ENCODE measurements at places on chromosomes 2 and 18.

GRCh38 chr2:240596491-240596931 lies 10.0 kb downstream of the CAPN10 start:
- DNase-seq, result peak; percentile 77

GRCh38 chr2:169819106-169819505 lies 5.6 kb downstream of the METTL5 start:
- no peak for DNase-seq

DNA sequence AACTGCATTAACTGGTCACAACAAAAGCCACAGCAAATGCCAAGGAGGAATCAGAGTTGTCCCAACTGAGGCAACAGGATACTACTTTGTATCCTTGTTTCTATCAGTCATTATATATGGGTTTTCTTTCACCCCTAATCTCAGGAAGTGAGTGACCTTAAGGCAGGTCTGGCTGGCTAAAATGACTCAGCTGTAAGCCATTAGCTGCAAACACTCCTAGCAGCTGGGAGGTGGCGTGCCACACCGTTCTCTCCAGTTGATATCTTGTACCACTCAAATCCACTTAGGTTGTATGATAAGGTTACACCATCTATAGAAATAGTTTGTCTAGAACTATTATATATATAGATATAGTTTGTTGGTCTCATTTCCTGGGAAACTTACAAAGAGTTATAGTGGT lies 171.1 kb upstream of the MC4R start:
- DNase-seq, result no peak

DNA sequence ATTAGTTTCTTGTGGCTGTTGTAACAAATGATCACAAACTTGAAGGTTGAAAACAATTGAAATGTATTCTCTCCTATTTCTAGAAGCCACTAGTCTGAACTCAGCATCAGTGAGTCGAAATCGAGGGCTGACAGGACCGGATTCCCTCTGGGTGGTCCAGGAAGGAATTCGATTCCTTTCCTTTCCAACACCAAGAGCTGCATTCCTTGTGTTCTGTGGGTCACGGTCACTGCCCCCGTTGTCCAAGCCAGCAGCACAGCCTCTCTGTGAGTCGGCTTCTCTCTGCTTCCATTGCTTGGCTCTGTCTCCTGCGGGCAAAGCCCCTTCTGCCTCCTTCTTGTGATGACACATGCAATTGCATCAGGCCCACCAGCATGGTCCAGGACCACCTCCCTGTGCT lies 67.3 kb downstream of the SMIM21 start:
- DNase-seq, result no peak

- no peak for DNase-seq
Observed at GRCh38 chr2:70360661-70361270, 58.9 kb upstream of the FAM136A start.

DNA sequence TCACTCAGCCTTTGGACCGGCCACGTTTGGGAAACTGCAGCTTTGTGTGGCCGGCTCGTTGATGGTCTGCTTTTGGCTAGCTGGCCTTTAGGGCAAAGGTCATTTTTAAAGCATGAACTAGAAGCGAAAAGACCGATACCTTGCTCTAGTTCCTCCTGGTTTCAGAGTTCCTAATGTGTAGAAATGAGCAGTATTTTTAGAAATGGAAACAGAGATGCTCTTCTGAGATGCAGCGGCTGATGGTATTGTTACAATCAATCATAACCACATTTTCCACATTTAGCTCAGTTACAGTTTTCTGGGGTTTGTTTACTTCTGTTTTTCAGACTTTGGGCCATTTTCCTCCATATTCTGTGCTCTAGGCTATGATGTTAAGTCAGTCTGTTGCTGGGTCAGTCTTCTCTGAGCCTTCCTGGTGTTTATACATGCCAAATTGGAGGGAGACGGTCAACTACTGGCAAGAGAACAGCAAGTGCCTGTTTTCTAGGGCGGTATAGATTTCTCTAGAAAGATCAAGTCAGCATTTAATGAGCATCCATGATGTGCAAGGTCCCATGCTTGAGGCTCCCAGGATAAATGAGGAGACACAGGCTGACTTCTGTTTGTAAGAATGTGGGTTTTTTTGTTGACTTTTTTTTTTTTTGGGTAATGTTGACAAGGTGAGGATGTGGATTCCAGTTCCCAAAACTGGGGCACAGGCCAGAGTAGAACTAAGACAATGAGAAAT lies 28.0 kb downstream of the RNF144A start:
- DNase-seq, result no peak

GRCh38 chr2:122100756-122101155 lies 345.3 kb downstream of the TSN start:
- no peak for DNase-seq

DNA sequence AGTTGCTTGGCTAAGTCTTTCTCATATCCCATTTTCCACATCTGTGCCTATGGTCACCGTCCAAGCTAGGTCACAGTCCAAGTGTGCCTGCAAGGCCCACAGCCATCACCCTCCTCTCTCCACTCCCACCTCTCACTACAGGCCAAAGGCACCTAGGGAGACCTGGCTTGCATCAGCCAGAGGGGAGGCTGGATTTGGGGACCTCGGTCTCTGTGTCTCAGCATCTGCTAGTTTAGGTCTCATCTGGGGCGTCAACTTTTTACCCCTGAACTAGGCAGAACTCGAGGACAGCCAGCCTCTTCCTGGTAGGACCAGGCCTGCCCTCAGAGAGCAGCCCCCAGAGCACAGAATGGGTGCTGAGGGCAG lies 217.1 kb downstream of the DYSF start:
- DNase-seq, result no peak

DNA sequence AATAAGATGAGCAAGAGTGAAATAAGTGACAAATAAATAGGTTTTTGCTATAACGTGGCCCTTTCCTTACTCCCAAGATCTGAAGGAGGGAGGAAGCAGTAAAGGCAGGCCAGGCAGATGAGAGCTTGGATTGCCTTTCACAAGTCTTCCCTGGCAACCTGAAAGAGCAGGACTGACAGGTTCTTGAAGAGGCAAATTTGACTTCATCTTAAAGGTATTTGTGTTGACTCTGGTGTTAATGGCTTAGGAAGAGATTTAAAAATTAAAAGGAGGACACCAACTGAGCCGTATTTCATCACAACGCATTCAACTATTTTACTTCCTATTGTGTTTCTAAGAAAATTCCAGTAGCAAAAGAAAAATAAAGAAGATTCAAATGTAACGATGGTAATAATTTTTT lies 3.2 kb downstream of the STRN start:
- DNase-seq, result no peak

DNA sequence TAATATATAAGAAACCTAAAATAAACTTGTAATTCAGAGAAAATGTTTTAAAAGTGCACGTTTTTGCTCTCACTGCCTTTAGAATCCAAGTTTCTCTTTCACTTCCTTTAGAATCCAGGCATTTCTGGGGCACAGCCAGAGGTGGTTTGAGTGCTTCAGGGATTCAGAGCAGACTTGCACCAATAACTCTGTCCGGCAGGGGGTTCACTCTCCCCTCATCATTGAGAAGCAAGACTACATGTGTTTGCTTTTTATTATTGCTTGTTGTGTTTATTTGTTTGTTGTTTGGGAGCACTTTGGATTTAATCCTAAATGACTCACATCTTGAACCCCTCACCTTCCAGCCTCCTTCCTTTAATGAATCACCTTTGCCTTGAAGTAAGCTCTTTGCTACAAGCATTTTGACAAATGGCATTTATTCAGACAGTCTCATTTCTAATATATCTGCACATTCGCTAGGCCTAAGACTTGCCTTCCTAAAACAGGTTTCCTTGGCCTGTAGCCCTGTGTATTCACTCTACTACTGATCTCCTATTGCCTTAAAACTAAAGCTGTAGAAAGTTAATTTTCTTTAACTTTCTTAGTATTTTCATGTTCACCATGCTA lies 233.5 kb upstream of the ATP5MC3 start:
- DNase-seq, result no peak

- DNase-seq, result no peak
Observed at GRCh38 chr2:218569038-218569431, 396 bp downstream of the CNOT9 start.

DNA sequence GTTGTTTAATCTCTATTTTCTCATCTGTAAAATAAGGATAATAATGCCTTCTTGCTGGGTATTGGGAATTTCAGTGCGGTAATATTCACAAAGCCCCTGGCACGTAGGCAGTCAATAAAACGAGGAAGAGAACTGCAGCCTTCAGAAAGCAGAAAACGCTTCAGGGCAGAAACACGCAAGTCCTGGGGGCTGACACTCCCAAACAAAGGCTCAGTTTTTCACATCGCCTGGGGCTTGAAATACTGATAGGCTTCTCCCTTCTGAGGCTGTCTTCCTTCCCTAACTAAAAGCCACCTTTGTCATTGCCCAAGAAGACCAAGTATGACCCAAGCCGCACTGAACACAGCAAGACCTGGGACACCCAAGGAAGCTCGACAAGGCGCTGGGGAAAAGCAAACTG lies 32.4 kb downstream of the TMEM177 start:
- DNase-seq, result no peak

DNA sequence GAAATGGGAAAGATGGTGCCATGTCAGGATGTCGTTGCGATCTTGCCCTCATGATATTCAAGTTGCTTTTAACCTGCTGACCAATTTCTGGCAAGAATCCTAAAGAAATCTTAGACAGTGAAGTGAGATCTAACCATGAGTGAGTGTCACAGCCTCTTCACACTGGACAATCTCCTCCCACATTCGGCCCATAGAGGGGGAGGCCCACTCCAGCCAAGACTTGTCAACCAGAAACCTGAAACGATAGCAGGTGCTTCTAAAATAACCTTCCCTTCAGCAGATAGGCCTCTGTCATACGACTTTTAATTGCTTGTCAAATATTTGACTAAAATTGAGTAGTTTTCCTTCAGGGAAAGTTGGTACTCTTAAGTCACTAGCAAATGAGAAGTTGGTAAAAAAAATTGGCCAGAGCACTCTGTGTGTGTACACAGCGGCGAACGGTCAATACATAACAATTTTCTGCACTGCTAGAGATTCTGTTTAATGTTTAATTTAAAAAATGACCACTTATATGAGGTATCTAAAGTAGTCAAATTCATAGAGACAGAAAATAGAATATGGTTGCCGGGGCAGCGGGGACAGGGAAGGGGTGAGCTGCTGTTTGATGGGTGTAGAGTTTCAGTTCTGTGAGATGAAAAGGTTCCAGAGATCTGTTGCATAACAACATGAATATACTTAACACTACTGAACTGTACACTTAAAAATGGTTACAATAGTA lies 110.2 kb downstream of the VAPA start:
- DNase-seq, result no peak

GRCh38 chr2:168254158-168254935 lies 7.0 kb upstream of the STK39 start:
- DNase-seq, result no peak

DNA sequence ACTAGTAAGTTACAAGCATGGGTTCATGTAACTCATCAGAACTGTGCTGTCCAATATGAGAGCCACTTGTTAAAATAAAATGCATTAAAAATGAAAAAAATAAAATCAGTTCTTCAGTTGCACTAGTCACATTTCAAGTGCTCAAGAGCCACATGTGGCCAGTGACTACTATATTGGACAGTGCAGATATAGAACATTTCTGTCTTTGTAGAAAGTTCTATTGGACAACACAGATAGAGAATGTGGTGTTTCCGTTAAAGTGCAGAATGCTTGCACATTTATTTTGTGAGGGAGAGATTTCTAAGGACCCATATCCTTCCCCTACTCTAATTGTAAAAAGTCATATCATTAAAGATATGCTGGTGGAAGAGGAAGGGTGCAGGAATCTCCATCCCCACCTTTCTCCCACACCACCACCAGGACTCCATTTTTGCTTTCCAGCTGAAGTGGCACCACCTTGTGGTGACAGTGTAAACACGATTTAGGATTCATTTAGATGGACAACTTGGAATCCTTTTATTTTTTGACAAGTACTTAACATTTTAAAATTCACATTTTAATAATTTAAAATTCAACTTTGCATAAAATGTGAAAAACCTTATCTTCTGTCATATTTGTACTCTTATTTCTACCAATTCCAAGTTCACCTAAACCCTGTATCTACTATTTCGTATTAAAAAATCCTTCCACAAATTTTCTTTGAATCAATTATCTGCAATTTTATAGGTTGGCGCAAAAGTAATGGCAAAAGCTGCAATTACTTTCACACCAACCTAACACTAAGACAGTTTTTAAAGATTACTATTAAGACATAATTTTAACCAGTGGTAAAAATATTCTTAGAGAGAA lies 9.4 kb upstream of the CD302 start:
- DNase-seq, result no peak

- DNase-seq, result no peak
Observed at GRCh38 chr2:75033516-75033915, 75.1 kb downstream of the POLE4 start.

DNA sequence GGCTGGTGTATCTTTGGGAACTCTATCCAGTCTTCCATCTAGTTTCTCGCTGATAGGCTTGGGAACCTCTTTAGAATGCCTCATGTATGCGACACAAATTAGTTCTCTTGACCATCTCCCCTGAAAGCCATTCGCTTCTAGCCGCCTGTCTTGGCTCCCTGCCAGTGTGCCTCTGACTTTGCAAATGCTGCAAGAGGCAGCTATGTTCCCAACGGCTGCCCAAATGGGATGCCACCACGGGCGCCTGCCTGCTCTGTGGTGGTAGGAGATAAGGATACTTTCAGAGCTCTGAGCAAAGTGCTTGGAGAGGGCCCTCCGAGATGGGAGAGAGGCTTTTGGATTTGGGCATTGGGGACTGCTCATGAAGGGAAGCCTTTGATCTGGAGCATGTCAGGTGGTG lies 77.7 kb upstream of the IGFBP5 start:
- DNase-seq, result no peak
